ENCODE measurements at places on chromosomes 11 and 22. TPM values are rescaled to one million over a fixed set of nuclear protein-coding genes. Genes with fewer than 3 reads are reported as not detected.

PIK3IP1 gene
- 21.3 TPM for polyA plus RNA-seq

KRTAP5-10 gene
- 0.24 TPM for polyA plus RNA-seq

MS4A3 gene
- 0.93 TPM for polyA plus RNA-seq

PYGM gene
- polyA plus RNA-seq: 13.3 TPM

PACSIN3 gene
- polyA plus RNA-seq: 18.7 TPM

SAA2 gene
- polyA plus RNA-seq: not detected

NRXN2 gene
- 415 TPM for polyA plus RNA-seq

ANO5 gene
- 11.5 TPM for polyA plus RNA-seq

APOA4 gene
- polyA plus RNA-seq: not detected

MS4A7 gene
- 4.9 TPM for polyA plus RNA-seq

CSRP3 gene
- polyA plus RNA-seq: not detected

KCNQ1OT1 gene
- 1.1 TPM for polyA plus RNA-seq

TREH gene
- 1.5 TPM for polyA plus RNA-seq

JHY gene
- 11.5 TPM for polyA plus RNA-seq

PTPRJ gene
- polyA plus RNA-seq: 17.7 TPM

GAB4 gene
- 0.36 TPM for polyA plus RNA-seq

RIBC2 gene
- 2.6 TPM for polyA plus RNA-seq

Data from spinal cord (tissue), 10 donors.